ENCODE measurements at places on chromosomes 11 and 22.

GRCh38 chr11:106681435-106681834 is 336.8 kb downstream of the GUCY1A2 start:
- DNase-seq, result no peak

DNA sequence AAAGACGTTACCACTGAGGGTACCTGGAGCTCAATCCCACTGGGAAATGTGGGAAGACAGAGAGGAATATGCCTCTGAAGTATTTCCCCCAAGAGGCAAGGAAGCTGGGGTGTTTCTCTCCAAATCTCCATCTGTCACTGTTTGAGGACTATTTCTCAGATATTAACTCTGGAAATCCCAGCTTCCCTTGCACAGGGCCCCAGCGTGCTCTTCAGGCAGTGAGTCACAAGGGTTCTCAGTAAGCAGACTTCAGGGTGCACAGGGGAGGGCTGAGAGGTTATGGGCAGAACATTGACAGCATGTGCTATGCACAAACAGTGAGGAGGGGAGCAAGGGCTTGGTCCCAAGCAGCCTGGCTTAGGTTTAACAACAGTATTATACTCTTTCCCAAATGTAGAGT is 60.9 kb upstream of the EED start:
- DNase-seq, result no peak

DNA sequence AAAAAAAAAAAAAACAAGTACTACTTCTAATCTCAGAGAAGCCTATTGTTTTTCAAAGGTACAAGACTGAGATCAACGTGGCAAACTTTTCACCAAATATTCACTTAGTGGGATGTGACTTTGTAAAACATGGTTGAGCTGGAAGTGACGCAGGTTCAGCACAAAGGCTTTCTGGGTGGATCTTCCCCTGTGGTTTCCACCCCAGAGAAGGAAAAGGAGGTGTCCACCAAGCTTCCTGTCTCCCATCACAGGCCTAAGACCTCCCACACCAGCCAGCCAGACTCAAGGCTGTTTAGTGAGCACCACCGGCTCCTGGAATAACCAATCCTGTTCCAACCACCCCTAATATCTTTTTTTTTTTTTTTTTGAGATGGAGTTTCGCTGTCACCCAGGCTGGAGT is 5.7 kb downstream of the TMEM184B start:
- DNase-seq, result no peak

GRCh38 chr11:57562596-57562995 is 4.9 kb downstream of the UBE2L6 start:
- DNase-seq, result no peak

DNA sequence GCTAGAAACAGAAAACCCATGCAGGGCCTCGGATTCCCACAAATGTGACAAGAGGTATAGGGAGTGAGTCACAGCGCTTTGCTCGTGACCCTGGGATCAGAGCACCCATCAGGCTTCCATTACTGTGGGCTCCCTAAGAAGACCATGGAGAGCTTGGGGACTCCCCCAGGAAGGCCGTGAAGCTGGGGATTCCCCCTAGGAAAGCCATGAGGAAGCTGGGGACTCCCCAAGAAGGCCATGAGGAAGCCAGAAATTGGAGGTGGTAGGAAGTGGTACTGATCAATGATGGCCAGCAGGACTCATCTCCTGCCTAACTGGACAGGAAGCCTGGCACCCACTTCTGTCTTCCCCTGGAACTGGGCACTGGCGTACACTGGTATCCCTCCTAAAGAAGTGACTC is 10.1 kb upstream of the DCPS start:
- no peak for DNase-seq

GRCh38 chr22:19970031-19970478 is 28.4 kb upstream of the TXNRD2 start:
- DNase-seq, result no peak

DNA sequence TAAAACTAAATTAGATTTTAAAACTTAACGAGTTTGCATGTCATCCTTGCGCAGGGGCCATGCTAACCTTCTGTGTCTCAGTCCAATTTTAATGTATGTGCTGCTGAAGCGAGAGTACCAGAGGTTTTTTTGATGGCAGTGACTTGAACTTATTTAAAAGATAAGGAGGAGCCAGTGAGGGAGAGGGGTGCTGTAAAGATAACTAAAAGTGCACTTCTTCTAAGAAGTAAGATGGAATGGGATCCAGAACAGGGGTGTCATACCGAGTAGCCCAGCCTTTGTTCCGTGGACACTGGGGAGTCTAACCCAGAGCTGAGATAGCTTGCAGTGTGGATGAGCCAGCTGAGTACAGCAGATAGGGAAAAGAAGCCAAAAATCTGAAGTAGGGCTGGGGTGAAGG is 10.6 kb downstream of the LIMK2 start:
- DNase-seq, result no peak

- DNase-seq, result no peak
Observed at GRCh38 chr11:85779956-85780640, 30.8 kb downstream of the SYTL2 start.

- DNase-seq, result no peak
Observed at GRCh38 chr11:110032957-110033570, 60.1 kb upstream of the ZC3H12C start.

GRCh38 chr22:42202669-42203068 is 67.8 kb downstream of the TCF20 start:
- DNase-seq, result no peak

Data from NCI-H1694 (cell line).